EH (cell line): ENCODE measurements at places on chromosomes 5 and 9.

DNA sequence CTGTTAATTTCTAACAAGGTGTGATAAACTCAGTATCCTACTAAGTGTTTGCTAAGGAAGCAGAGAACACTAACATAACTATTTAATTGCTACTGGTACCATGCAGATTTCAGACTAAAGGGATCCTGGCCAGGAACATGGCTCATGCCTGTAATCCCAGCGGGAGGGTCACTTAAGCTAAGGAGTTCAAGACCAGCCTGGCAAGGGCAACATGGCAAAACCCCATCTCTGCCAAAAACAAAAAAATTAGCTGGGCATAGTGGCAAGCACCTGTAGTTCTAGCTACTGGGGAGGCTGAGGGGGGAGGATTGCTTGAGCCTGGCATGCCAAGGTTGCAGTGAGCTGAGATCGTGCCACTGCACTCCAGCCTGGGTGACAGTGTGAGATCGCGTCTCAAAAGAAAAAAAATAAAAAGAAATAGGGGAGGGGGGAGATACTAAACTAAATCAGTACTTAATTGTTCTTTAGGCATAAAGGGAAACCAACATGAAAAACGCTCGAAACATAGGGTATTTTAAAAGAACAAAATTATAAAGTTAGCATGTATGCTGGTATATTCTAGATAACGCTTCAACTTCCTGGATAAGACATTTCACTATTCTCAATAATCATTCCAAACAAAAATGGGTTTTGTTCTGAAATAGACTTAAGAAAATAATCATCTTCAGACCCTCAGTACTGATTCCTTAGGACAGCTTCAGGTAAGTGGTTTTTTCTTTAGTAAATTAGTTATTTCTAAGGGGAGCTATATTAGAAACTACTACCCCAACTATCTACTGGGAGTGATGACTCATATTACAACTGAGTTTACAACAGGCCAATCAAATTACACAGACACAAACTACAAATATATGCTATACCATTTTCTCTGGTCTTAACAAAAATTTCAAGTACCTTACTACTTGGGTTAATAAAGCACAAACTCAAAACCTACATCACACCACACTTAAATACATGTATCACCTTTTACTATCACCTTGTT lies 3.5 kb downstream of the PANK3 start:
- DNase-seq = no peak

- no peak for DNase-seq
Observed at GRCh38 chr5:94690778-94691177, 72.3 kb downstream of the SLF1 start.

DNA sequence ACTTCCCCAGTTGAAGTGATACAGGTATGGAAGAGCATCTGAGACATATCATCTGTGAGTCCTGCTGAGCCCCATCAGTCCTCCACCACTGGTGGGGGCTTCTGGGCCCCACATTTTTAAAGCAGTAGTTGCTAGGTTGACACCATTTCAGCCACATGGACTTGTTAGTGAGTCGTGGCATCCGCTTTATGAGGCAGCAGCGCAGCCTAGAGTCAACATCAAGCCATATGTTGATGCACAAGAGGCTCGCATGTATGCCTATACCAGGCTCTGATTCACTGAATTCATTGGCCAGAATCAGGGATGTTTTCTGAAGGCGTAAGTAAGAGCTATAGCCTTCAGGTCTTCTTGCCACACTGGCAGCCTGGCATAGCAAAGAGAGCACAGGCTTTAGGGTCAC lies 26.8 kb downstream of the ZNF346 start:
- no peak for DNase-seq

DNA sequence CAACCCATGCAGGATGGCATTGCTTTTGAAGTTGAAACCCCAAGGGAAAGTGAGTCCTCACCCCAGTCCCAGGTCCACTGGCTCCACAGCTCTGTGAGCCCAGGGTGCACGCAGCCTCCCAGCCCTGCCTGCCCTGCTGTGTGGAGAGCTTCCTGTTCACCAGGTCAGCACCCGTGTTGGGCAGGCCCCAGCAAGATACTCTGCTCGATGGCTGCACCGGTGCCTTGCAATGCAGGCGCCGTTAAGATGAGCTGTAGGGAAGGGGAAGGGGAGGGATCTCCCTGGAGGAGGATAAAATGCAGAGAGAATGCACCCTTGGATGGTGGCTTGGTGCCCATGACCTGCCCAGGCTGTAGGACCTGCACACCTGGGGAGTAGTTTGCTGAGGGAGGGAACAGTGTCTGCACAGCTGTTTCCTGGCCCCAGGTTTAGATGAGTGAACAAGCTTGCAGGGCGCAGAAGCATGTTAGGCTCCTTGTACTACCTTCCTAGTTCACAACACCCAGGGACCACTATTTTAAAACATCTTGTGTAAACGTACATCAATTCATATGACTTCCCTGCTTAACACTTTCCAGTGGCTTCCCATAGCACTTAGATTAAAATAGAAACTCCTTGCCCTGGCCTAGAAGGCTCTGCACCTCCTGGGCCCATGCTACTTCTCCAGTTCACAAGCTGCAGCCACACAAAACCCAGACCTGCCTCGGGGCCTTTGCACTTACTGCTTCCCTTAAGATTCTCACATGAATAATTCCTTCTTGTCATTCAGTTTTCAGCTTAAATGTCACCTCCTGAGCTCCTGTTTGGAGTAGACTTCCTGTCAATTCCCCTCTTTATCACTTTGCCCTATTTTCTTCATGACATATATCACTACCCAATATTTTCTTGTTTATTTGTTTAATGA lies 19.6 kb downstream of the FAT2 start:
- no peak for DNase-seq

- DNase-seq = no peak
Observed at GRCh38 chr9:7841831-7842230, 42.3 kb upstream of the DMAC1 start.

- DNase-seq = peak; percentile 73
Observed at GRCh38 chr5:150227606-150228273, 37.9 kb downstream of the SLC6A7 start.

GRCh38 chr5:116576053-116576713 lies 1.6 kb upstream of the SEMA6A start:
- peak; percentile 49 for DNase-seq

DNA sequence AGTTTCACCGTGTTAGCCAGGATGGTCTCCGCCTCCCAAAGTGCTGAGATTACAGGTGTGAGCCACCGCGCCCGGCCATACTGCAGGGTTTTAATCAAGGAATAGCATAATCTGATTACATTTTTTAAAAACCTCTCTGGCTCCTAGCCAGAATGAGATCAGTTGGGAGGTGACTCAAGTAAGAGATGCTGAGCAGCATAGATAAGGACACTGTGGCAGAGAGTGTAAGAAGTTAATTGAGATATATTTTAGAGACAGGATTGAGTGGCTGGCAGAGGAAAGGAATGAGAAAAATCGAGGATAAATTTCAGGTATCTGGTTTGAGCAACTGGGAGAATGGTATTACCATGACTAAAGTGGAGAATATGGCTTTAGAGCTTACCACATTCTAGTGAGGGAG lies 7.3 kb upstream of the RIGI start:
- no peak for DNase-seq

DNA sequence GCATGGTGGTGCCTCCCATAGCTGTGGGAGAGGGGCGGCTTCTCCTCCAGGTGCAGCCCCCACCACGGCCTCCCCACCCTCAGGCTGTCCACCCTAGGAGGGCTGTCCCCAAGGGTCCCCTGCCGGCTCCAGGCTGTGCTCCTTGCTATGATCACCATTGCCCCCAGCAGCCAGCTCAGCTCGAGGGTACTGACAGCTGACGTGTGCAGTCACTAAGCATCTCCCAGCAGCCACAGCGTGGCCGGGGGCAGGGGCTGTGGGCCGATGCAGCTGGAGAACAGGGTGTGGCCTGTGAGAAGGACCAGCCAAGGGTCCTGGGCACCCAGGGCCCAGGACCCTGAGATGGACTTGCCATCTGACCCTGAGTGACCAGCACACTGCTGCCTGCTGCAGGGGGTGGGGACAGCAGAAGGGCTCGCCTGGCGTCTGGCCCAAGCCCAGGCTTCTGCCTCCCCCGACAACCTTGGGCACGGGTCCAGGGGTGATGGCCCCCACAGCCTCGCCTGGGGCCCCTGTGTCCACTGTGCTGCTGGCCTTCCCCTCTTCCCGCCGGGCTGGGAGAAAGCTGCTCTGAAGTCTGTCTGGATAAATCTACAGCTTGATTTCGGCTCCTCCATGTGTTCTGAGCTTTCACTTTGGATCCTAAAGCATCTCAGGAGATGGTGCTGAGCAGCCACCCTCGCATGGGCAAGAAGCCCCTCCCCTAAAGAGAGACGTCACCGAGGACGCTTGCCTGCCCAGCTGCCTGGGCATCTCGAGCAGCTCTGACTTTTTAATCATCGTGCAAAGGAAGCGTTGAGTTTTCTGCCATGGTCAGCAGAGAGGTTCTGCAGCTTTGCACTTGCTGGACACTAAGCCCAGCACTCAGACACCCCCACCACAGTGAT lies 5.5 kb downstream of the KCNT1 start:
- no peak for DNase-seq

DNA sequence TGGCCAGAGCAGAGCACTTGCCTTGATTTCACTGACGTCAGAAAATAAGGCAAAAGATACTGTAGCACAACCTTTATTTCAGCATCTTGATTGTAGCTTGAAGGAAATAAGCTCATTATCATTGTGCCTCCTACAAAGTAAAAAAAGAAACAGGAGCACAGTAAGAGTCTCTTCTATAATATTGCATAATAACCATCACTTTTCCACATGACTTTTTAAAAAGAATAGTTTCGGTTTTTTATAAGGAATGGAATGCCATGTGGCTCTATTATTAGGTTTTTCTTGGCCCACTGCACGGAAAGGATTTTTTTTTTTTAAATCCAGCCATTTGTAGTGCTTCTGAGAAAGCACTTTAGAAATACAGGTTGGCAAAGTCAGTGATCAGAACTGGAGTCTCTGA lies 655.3 kb downstream of the LRRC70 start:
- DNase-seq = peak; percentile 15

- DNase-seq = no peak
Observed at GRCh38 chr9:14058325-14058688, 255.6 kb downstream of the NFIB start.

- no peak for DNase-seq
Observed at GRCh38 chr9:126097679-126098078, 228.9 kb upstream of the MVB12B start.

DNA sequence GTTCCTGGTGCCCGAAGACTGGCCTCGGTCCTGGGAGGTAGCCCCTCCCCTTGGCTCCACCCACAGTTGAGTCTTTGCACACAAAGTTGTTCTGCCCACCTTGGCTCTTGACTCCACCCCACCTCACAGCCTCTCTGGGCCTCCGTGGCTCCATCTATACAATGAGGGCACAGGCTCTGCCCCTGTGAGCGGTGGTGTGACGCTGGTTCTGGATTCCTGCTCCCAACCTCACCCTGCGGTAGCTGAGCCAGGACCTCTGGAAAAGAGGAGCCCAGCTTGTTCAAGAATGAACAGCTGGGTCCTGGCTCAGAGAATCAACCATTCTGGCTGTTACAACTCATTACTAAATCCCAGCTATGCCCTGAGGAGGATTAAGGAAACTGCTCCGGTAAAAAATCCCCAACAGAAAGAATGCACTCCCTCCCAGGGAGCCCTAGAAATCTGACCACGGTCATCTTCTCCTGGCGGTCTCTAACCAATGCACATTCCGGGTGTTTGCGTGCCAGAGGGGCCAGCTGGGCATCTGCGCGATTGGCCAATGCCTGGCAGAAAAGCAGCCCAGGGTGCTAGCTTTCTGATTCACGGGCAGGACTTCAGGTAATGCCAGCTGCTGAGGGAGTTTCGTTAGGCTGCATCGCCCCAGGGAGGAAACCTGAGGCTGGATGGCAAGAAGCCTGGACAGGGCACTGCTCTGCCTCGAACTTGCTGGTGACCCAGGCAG lies 9.9 kb upstream of the GRHPR start:
- DNase-seq = peak; percentile 74

DNA sequence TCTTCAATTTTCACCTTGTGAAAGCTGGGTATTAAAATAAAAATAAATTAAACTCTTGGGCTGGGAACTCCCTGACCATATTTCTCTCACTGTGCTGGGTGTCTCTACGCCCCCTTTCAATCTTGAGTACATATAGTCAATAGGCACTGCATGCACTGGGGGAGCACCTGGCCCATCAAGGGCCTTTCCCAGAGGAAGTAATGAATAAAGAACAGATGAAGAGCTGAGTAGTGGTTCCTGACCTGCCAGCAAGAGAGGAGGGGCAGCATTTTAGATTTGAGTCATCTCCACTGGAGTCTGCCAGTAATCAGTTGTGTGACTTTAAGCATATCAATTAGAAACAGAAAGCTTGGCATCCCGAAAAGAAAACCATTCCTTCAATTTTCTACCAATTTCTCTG lies 6.2 kb downstream of the MAPKAP1 start:
- peak; percentile 23 for DNase-seq

- DNase-seq = peak; percentile 57
Observed at GRCh38 chr9:108885643-108886348, 23.7 kb downstream of the ACTL7A start.
